ENCODE measurements at places on chromosomes 7 and 10. TPM values are rescaled to one million over a fixed set of nuclear protein-coding genes. Genes with fewer than 3 reads are reported as not detected.

- peaks cover 9% of the 10 kb centered on the region for H3K27me3 ChIP-seq
- no peak for DNase-seq
- H3K4me1 ChIP-seq, result no peaks in the 10 kb centered on the region
- no peak overlapping the region for H3K4me3 ChIP-seq
- H3K27ac ChIP-seq, result no peak overlapping the region
- no peaks in the 10 kb centered on the region for H3K36me3 ChIP-seq
Observed at GRCh38 chr10:23053036-23053435, 42.3 kb upstream of the MSRB2 start.

DNA sequence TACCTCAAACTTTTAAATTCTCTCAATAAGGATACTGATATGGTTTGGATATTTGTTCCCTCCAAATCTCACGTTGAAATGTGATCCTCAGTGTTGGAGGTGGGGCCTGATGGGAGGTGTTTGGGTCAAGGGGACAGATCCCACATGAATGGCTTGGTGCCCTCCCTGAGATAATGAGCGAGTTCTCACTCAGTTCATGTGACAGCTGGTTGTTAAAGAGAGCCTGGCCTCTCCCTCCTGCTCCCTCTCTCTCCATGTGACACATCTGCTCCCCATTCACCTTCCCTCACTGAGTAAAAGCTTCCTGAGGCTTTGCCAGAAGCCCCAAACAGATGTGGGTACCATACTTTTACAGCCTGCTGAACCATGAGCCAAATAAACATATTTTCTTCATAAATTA is 19.2 kb downstream of the ABCB4 start:
- H3K4me3 ChIP-seq, result no peak overlapping the region
- no peak overlapping the region for H3K27ac ChIP-seq
- H3K4me1 ChIP-seq, result no peaks in the 10 kb centered on the region
- H3K27me3 ChIP-seq, result peaks cover 4% of the 10 kb centered on the region
- H3K36me3 ChIP-seq, result no peaks in the 10 kb centered on the region

The SLC26A3 gene
- total RNA-seq, result not detected

The RSPH10B2 gene
- total RNA-seq, result not detected

DNA sequence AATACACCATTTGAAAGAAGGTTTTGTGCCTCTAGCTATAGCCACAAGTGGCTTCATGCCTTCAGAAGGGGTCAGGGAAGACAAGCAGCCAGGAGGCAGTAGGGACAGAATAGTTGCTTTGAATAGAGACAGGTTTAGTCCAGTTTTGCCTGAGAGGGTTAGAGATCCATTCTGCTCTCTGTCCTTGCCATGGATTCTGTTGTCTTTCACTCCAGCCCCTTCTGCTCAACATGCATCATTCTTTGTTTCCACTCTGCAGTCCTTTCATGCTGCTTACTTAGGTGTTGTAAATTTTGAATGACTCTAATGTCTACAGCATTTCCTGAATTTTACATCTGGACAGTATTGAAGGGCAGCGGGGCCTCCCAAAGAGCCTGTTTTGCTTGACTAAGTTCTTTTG is 60.3 kb downstream of the CNTNAP2 start:
- no peak overlapping the region for H3K4me3 ChIP-seq
- no peaks in the 10 kb centered on the region for H3K36me3 ChIP-seq
- H3K27ac ChIP-seq, result no peak overlapping the region
- DNase-seq, result no peak

The SLC39A12 gene
- not detected for total RNA-seq

DNA sequence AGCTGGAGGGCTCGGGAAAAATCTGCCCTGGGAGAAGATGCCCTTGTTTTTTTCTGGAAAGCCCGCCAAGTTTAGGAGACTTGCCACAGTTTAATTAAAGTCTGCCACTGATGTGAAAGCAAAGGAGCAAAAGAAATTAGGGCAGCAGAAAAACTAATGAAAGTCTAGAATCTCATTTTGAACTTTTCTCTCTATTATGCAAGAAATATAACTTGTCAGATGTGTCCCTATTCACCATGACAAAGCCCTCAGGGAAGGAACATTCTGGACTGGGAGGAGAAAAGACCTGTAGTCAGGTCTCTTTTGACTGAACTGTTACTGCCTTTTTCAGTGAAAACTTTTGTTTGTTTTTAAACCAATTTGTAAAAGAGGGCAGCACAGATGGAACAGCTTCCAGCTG is 715.5 kb downstream of the SORCS3 start:
- H3K4me3 ChIP-seq, result no peak overlapping the region
- H3K27ac ChIP-seq, result no peak overlapping the region
- H3K36me3 ChIP-seq, result no peaks in the 10 kb centered on the region
- DNase-seq, result no peak

- peak; percentile 38 for DNase-seq
- H3K4me3 ChIP-seq, result no peak overlapping the region
- peaks cover 52% of the 10 kb centered on the region for H3K36me3 ChIP-seq
- H3K27me3 ChIP-seq, result no peaks in the 10 kb centered on the region
- no peak overlapping the region for H3K27ac ChIP-seq
Observed at GRCh38 chr10:102352066-102352715, 43.3 kb upstream of the NFKB2 start.
